ENCODE measurements at places on chromosomes 7 and 10.

- DNase-seq = no peak
Measured at GRCh38 chr7:106417273-106417902, 132.6 kb upstream of the NAMPT start.

GRCh38 chr7:150910996-150911422 is 58.7 kb downstream of the AOC1 start:
- DNase-seq = no peak

- no peak for DNase-seq
Measured at GRCh38 chr10:17665747-17666146, 21.8 kb downstream of the STAM start.

- DNase-seq = no peak
Measured at GRCh38 chr7:41133690-41134299, 569.1 kb downstream of the INHBA start.

DNA sequence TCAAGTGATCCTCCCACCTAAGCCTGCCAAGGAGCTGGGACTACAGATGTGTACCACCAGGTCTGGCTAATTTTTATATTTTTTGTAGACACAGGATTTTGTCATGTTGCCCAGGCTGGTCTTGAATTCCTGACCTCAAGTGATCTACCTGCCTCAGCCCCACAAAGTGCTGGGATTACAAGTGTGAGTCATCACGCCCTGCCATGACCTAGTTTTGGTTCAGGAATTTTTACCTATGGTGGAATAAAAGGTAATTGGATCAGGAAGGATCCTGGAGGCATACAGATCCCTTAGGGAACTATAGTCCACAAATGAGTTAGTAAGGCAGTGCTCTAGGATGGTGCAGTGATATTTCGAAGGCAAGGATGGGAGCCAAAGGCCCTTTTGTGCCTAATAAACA is 717.9 kb downstream of the PHTF2 start:
- no peak for DNase-seq

DNA sequence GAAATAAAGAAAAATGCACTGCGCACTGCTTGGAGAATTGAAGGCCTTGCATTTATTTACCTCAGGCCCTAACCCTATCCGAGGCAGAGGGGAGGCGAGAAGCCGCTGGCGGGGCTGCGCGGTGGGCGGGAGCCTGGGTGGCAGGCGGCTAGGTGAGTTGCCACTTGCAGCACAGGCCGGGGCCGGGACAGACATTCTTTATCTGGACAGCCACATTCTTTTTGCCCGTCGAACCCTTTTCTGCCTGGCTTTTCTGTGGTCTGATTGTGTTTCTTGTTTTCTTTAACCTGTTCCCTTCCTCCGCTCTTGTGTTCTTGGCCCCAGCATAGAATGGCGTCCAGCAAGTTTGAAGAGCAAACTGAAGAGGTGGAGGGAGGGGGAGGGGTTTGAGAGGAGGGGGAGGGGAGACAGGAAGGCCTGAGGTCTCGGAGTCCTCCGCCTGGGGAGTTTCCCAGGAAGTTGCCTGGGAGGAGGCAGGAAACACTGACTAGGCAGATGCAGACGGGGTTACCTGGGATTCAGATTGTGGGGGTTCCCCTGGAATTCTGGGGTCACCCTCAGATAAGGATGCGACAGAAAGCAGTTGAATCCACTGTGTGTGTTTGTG is 5.1 kb downstream of the SHH start:
- no peak for DNase-seq

- DNase-seq = no peak
Measured at GRCh38 chr10:12235116-12235694, 39.2 kb downstream of the CDC123 start.

DNA sequence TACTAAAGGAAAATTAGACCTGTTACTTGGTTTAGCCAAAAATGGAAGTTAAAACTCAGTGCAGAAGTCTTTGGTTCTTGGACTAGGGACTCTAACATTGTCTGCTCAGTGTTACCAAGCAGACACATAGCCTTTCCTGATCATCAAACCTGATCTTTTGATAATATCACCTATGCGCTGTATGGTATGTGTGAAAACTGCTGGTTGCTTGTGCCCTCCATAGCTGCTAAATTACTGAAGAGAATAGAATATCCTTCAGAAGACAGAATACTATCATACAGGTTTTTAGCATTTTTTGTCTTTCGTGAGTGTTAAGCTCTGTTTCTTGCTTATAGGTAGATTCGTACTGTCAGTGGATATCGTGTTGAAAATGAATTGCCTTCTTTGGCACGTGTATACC is 68.7 kb downstream of the ST7 start:
- no peak for DNase-seq

- no peak for DNase-seq
Measured at GRCh38 chr7:17546592-17546991, 248.1 kb downstream of the AHR start.

GRCh38 chr7:13198727-13199126 is 511.3 kb downstream of the ARL4A start:
- DNase-seq = no peak

Measured in RPMI8226 (cell line).